Midbrain (tissue), 1 donor: ENCODE measurements at places on chromosomes 4 and X.

DNA sequence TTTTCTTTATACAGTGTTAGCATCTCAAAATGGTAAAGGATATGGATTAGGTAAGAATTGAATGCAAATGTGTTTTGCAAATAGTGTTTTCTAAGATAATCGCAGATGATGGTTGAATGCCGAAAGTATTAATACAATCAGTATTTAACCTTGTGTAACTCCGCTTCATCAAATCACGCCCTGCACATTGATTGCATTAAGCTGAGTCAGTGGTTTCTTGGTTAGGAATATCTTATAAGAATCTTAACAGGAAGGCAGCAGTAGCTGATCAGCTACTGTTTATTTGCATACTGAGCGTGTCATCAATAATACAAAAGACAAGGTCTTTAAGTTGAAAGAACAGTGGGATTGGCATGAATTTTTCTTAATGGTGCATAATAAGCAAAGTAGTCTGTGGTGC lies 545.4 kb downstream of the RPA4 start:
- DNase-seq = no peak

- DNase-seq = no peak
Measured at GRCh38 chrX:53732797-53733196, 46.3 kb upstream of the HUWE1 start.

DNA sequence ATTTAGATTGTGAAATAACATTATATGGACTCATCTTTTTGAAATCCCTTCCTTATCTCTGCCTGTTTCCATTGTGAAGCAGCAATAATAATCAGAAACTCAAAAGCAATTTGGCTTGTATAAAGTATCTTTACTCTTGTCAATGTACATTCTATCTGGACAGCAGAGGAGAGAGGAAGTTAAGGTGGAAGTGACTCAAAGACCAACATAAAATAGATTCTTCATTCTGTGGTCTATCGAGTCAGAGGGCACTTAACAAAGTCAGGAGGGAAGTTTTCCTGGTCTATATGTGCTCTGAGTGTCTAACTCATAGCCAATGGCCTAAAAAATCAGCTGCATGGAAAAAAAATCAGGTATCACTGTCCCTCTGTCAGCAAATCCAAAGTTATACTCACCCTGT lies 155.5 kb downstream of the EMCN start:
- no peak for DNase-seq

- DNase-seq = no peak
Measured at GRCh38 chr4:89521826-89522225, 214.2 kb upstream of the GPRIN3 start.

DNA sequence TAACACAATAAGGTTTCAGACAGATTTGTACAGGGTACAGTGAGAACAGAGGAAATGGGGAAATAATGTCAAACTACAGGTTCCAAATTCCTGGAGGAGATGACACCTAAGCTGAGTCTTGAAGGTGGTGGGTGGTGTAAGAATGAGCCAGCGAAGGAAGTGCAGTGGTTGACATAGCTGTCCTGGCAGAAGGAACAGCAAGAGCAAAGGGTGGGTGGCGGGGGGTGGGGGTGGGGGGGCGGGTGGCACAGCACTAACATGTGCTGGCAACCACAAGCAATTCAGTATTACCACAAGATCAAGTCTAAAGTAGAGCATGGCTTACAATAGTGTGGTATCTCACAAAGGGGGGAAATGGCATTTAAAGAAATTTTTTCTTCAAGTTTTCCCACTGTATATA lies 13.1 kb upstream of the G3BP2 start:
- no peak for DNase-seq
